ENCODE measurements at places on chromosomes 5 and 9.
A peak's percentile ranks its signal among the peaks of the same experiment; 100 is the strongest.

- no peak for DNase-seq
These were observed 710.5 kb upstream of the CDH9 start for GRCh38 chr5:27748847-27749246.

DNA sequence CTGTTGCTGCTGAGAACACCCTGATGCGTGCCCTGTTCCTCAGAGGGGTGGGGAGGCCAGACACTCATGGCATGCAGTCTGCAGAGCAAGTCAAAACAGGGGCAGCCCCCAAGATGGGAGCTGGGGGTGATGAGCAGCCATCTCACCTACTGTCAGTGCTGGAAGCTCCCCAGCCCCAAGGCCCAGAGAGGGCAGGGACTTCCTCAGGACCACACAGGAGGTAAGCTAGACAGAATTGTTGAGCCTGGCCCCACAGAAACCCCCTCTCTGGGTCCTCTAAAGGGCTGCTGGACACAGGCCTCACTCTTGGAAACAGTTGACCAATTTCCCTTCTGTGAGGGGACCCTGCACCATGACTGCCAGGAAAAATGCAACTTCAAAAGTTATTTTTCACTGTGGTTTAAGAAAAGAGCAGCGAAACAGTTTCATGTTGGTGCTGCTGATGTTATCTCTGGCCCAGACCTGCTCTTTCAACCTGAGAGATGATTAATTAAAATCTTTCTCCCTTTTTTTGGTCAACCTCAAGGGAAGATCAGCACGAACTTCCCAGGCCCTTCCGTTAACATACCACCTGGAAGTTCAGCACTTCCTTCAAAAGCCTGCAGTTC is 9.6 kb downstream of the CSF2 start:
- no peak for DNase-seq

GRCh38 chr9:37424686-37425297 is 2.3 kb downstream of the GRHPR start:
- no peak for DNase-seq

DNA sequence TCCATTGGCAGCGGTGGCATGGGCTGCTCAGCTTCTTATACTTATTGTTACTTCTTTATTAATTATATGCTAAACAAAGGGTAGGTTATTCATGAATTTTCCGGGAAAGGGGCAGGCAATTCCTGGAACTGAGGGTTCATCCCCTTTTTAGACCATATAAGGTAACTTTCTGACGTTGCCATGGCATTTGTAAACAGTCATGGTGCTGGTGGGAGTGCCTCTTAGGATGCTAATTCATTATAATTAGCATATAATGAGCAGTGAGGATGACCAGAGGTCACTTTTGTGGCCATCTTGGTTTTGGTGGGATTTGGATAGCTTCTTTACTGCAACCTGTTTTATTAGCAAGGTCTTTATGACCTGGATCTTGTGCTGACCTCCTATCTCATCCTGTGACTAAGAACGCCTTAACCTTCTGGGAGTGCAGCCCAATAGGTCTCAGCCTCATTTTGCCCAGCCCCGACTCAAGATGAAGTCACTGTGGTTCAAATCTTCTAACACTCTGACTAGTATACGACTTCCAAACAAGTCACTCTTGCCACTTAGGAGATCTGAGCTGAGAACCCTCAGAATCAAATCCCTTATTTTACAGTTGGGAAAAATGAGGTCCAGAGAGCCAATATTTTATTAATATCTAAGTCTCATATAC is 237.5 kb downstream of the TRIM32 start:
- DNase-seq: no peak

GRCh38 chr5:168292786-168293696 is 1.6 kb downstream of the WWC1 start:
- DNase-seq: no peak

DNA sequence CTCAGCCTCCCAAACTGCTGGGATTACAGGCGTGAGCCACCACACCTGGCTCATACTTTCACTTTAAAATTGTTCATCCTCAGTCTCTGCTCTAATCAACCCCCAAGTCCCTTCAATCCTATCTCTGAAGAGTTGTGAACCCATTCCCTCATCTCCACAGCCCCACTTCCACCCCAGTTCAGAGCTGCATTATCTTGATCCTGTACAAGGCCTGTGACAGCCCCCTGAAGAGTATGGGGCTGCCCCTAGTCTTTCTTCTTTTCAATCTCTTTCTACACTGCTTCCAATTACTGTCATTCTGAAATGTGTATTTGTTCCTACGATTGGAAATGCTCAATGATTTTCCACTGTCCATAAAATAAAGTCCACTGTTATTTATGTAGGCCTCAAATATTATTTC is 588.3 kb downstream of the RAB3C start:
- DNase-seq: no peak

DNA sequence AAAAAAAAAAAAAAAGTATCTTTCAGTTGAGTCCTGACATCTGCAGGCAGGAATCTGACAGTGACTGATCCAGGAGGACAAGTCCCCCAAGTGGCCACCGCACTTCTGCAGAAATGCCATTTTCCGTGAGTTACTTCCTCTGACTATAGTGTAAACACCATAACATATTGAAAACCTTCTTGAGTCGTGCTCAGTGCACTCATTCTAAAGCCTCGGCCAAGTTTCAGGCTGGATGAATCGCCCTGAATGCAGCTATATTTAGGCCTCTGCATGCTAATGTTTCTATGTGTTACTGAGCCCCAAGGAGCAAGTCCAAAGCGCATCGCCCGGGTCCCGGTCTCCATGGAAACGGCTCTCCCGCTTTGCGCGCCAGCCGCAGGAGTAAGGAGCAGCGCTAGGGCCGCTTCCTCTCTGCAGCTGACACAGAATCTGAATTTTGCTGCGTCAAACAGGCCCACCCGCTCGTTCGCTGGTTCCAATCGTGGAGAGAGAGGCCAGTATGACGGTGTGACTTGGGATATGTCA is 335.4 kb downstream of the MSX2 start:
- no peak for DNase-seq

- DNase-seq: no peak
These were observed 86.8 kb upstream of the CD180 start for GRCh38 chr5:67283275-67283987.

- DNase-seq: no peak
These were observed 88.7 kb downstream of the UGCG start for GRCh38 chr9:111985315-111985714.

GRCh38 chr9:14417237-14417636 is 103.3 kb upstream of the NFIB start:
- peak; percentile 65 for DNase-seq

GRCh38 chr9:133786371-133786753 is 48.2 kb upstream of the SARDH start:
- no peak for DNase-seq

DNA sequence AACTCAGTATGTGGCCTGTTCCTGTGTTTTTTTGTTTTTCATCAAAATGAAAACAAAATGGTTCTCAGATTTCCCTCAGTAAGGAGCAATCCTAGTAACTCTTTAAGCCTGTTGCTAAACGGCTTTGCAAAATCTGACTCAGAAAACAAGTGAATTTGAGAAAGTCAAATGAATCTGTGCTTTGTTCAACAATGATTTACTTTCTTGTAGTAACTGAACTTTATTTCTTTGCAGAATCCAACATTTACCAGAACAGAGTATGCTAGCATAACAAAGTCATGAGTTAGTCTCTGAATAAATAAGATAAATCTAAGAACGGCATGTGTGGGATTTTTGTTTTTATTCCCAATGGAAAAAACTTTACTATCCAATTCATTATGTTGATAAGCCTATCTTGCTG is 93.8 kb downstream of the OXCT1 start:
- peak; percentile 46 for DNase-seq

DNA sequence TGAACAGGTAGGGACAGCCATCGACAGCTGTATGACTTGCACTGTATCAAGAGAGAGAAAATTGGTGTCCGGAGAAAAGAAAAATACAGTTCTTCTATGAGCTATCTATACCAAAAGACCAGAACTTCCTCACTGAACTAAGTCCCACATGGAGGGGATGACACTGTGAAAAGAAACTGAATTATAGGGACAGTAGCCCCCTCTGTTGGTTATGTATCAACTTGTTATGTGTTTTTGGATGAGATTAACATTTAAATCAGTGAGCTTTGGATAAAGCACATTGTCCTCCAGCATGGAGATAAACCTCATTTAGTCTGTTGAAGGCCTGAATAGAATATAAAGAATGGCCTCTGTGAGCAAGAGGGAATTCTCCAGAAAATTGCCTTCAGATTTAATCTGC is 176.6 kb upstream of the SH3GL2 start:
- DNase-seq: peak; percentile 51

- peak; percentile 58 for DNase-seq
These were observed 456 bp downstream of the KDM3B start for GRCh38 chr5:138352722-138353559.

GRCh38 chr5:65815161-65815560 is 93.2 kb downstream of the NLN start:
- DNase-seq: peak; percentile 47

GRCh38 chr5:3105581-3105980 is 354.1 kb upstream of the IRX2 start:
- DNase-seq: no peak

GRCh38 chr5:120199559-120199958 is 264.5 kb upstream of the PRR16 start:
- no peak for DNase-seq

DNA sequence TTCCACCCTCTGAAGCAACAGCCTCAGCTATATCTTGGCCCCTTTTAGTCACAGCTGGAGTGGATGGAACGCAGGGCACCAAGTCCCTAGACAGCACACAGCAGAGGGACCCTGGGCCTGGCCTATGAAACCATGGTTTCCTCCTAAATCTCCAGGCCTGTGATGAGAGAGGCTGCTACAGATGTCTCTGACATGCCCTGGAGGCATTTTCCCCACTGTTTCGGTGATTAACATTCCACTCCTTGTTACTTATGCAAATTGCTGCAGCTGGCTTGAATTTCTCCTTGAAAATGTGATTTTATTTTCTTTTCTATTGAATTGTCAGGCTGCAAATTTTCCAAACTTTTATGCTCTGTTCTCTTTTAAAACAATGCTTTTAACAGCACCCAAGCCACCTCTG is 384.8 kb downstream of the PRR16 start:
- no peak for DNase-seq

GRCh38 chr9:5714501-5715401 is 85.8 kb downstream of the RIC1 start:
- DNase-seq: peak; percentile 38

GRCh38 chr9:79604149-79604548 is 32.4 kb downstream of the TLE4 start:
- no peak for DNase-seq

GRCh38 chr9:16062542-16063240 is 509.8 kb downstream of the CCDC171 start:
- peak; percentile 76 for DNase-seq

GRCh38 chr5:55534436-55535198 is at the start of gene PLPP1:
Gene PLPP1, minus strand, starts transcription at chr5:55534964. Its CDS starts 335 bp downstream, at chr5:55534629.
- peak; percentile 90 for DNase-seq

DNA sequence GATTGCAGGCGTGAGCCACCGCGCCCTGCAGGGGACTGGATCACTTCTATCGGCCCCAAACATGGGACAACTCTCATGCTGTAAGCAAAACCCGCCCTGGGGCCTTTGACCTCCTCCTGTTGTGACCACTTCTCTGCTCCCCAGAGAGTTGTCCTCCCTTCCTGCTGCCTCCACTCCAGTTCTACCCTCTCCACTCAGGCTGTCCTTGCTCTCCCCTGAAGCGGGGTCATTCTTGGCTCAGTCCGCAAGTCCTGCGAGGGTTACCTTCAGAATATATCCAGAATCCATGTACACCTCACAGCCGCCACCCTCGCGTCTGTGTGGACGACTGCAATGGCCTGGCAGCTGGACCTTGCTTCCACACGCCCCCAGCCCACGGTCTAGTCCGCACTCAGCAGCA is 273.7 kb downstream of the PBX3 start:
- DNase-seq: no peak

GRCh38 chr9:129408535-129409215 is 212.2 kb downstream of the C9orf50 start:
- no peak for DNase-seq

GRCh38 chr5:134649163-134649835 is 714 bp downstream of the SEC24A start:
- peak; percentile 16 for DNase-seq

DNA sequence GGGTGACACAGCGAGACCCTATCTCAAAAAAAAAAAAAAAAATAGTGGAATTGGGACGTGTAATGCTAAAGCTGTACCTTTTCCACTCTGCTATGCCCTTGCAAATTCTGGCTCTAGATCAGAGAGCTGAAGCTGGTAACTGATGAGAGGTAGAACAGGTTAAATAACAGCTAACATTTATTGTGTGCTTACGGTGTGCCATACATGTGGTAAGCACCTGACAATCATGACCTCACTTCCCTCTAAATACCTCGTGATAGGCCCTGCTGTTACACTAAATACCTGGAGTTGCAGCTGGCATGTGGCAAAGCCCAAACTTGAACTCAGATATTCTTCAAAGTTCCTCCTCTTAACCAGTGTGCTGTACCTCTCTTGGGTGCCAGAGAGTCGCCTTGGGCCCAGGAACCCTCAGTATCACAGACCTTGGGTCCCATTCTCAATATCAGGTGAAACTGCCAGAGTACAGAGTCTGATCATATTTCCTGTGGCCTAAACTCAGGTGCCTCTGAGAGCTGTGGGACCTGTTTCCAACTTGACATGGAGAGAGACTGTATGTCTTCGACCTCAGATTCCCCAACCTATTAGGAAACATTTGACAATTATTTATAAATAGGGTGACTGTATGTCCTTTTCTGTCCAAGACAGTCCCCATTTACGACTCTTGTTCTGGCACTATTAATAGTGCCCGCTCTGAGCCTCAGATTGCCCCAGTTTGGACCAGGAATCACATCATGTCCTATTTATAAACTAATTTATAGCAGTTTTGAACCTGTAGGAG is 4.8 kb downstream of the ARL10 start:
- DNase-seq: no peak

DNA sequence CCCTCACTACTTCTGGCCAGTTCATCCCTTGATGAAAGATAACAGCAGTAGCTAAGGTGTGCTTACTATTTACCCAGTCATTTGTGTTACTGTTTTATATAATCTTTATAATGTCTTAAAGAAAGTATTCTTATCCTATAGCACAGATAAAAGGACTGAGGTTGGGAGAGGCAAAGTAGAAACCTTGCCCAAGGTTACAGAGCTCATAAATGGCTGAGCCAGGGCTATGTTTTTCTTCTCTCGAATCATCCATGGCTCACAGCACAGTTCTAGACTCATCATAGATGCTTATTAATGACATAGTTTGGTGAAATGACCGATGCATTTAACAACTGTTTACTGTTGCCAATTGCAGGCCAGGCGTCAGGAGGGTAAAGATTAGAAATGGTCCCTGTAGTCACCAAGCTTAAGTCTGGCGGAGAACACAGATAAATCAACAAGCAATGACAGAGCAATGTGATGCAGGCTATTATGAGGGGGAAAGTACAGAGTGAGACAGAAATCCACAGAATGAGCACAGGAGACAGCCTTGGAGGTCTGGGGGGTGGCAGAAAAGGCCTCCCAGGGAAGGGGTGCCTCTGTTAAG is 65.6 kb upstream of the ZNF622 start:
- DNase-seq: no peak

- DNase-seq: no peak
These were observed 121.3 kb downstream of the RASGRF2 start for GRCh38 chr5:81081461-81081835.

DNA sequence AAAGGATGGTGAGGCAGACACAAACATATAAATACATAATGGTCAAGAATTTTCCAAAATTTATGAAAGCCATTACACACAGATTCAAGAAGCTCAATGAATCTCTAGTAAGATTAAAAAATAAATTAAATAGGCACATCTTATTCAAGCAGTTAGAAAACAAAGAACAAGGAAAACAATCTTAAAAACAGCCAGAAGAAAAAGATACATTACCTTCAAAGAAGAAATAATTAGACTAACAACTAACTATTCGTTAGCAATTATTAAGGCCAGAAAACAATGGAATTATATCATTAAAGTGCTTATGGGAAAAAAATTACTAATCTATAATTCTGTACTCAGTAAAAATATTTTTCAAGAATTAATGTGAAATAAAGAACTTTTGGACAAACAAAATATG is 593.1 kb downstream of the EBF1 start:
- DNase-seq: no peak
